ENCODE measurements at places on chromosomes 5 and 9. TPM values are rescaled to one million over a fixed set of nuclear protein-coding genes. Genes with fewer than 3 reads are reported as not detected.

PHYHD1 gene
- total RNA-seq: 3.8 TPM

GKAP1 gene
- total RNA-seq: 0.90 TPM

SLC6A19 gene
- not detected for total RNA-seq

PRDM9 gene
- total RNA-seq: not detected

SLC6A18 gene
- total RNA-seq: not detected

CAVIN4 gene
- total RNA-seq: 0.53 TPM

CCL27 gene
- not detected for total RNA-seq

ARSB gene
- total RNA-seq: 1.4 TPM

PRRX2 gene
- total RNA-seq: not detected

GABRA1 gene
- not detected for total RNA-seq

LMAN2 gene
- 444 TPM for total RNA-seq

SHISAL2B gene
- total RNA-seq: not detected

WDR31 gene
- 1.6 TPM for total RNA-seq

ZNF300 gene
- total RNA-seq: 4.7 TPM

PLPPR1 gene
- not detected for total RNA-seq

CAMK2A gene
- total RNA-seq: not detected

ENTPD8 gene
- not detected for total RNA-seq

KLF4 gene
- total RNA-seq: 33.7 TPM

PCDHB5 gene
- 0.26 TPM for total RNA-seq

SEMA5A gene
- total RNA-seq: 1.3 TPM

SLC25A46 gene
- 43.1 TPM for total RNA-seq

C5orf58 gene
- total RNA-seq: not detected

RNF183 gene
- 0.38 TPM for total RNA-seq

FYB1 gene
- 0.26 TPM for total RNA-seq

PAEP gene
- not detected for total RNA-seq

LCN1 gene
- total RNA-seq: not detected

GLDC gene
- total RNA-seq: not detected

GFI1B gene
- total RNA-seq: not detected

KIF4B gene
- total RNA-seq: 0.13 TPM

TAF11L10 gene
- not detected for total RNA-seq

PTGS1 gene
- total RNA-seq: 1.3 TPM

EDIL3 gene
- total RNA-seq: 0.26 TPM

Measured in bronchial epithelial cell (primary cell).